ENCODE measurements at places on chromosomes 3 and 15.

- no peak for DNase-seq
Observed at GRCh38 chr15:26665957-26666791, 106.7 kb downstream of the GABRB3 start.

DNA sequence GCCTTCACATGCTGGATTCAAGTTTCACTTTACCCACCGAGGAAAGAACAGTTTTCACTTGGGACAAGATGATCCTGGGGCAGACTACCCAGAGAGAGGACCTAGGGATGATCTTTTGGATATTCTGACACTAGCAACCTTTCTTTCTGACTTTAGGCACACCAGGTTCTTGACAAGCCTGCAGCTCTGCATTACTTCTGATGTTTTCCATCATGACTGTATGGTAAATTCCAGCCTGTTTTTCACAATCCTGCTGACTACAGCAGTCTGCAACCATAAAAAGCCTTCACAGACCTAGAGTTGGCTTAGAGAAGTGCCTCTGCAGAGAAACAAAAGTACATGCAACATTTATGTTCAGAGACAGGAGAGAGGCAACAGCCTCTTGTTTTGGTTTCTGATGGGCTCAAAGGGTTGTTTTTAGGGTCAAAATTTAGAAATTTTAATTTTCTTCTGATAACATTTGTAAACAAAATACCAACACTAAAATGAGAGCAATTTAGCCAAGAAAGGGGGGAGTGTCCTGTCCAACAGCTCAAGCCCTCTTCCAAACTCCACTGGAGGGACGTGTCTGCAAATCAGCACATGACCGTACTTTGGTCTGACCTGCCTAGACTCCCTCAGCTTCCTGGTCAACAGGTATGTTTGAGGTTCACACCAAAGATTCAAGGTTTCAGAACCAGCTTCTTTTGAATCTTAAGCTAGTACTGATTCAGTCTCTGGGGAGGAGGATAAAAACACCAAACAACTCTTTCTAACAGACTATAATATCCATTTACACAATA is 799 bp downstream of the ABI3BP start:
- peak; percentile 12 for DNase-seq

GRCh38 chr15:63476229-63476632 is 28.2 kb upstream of the USP3 start:
- DNase-seq: no peak

DNA sequence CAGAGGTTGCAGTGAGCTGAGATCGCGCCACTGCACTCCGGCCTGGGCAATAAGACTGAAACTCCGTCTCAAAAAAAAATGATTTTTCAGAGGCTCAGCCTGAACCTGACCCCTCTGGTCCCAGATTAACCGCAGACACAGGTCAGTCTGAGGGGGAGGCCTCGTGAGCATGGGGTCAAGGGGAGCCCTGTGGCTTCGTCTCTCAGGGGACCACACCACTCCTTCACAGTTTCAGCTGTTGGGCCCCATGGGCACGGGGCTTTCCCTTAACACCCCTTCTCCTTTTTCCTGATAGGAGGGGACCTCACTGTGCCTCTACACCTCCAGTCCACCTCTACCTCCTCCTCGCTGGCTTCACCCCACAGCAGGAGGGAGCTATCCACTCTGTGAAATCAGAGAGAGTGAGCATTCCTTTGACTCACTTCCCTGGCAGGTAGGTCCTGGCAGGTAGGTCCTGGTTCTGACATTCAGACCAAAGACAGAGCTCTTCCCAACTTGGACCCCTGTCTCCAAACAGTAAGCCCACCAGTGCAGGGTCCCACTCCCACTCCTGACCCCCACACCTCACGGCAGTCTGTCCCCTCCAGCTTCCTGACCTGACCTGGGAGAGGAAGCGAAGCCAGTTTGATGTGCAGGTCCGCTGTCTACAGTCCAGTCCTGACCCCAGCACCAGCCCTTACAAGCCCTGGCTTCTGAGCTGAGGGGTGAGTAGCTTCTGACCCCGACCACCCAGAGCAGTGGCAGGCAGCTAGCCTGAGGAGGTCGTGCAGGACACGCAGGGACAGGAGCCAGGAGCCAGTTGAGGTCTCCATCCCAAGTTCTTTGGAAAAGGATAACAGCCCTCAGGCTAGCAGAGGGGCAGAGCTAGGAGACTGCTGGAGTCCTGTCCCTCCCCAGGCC is 9.0 kb downstream of the RRP9 start:
- no peak for DNase-seq

GRCh38 chr3:38493031-38493430 is 3.1 kb upstream of the EXOG start:
- DNase-seq: no peak

GRCh38 chr3:170364965-170365364 is 7.5 kb downstream of the SKIL start:
- DNase-seq: no peak

DNA sequence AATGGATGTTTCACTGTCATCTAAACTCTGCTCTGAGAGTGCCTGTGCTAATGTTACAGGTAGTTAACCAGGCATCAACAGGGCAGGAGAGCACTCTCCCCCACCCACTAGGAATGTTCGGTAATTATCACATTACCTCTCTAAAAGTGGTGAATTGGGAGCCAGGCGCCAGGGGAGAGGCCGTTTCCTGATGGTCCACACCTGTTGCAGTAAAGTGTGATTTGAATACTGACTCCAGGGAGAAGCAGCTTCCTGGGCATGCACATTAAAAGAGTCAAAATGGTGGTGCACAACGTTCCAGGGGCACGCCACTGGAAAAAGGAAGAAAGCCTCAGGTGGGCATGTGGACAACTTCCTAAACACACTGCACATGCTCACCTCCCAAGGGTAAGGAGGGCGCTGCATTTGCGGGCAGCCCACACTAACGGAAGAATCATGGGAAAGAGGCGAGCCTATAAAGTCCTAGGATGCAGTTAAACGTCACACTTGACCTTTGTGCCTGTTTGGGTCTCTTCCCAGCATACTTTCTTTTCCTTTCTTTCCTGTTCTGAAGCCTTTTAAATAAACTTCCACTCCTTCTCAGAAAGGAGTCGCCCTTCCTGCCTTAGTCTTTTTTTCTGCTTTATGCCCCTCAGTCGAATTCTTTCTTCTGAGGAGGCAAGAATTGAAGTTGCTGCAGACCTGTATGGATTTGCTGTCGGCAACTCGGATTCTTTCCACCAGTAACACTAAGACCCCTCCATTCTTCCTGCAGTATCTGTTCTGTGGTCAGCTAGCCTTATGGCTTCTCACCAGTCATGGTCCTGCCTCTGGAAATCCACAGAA is 28.9 kb upstream of the GPD1L start:
- DNase-seq: no peak

DNA sequence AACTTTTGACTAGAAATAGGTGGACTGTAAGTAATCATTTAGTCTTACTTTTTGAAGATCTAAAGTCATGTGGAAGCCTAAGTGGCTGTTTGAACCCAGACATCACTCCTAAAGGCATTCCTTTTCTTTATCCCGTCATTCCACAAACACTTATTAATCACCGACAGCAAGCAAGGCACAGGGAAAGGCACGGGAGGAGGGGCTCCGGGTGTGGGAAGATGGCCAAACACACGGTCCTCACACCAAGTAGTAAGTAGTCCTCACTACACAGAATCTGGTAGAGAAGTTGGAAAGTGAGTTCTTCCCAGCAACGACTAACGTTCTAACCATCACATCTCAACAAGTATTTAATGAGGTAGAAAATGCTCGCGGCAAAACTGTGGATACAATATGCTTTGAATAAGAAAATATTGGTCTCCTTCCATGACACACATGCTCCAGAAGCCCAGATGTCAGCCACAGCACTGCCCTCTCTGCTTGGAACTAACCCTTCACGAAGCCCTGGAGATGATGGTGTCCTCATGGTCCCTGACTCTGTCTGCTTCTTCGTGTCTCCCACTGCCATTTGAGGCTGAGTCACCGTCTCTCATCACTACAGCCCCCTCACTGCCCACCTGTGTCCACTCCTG is 202.2 kb downstream of the OPA1 start:
- no peak for DNase-seq
